ENCODE measurements at places on chromosomes 2 and 18. TPM values are rescaled to one million over a fixed set of nuclear protein-coding genes. Genes with fewer than 3 reads are reported as not detected.

The SLC19A3 gene
- 0.67 TPM for polyA plus RNA-seq

The RESP18 gene
- polyA plus RNA-seq: not detected

The PXDN gene
- 140 TPM for polyA plus RNA-seq

The MEP1B gene
- polyA plus RNA-seq: not detected

The ITGA6 gene
- polyA plus RNA-seq: 98.3 TPM

The PTMA gene
- 558 TPM for polyA plus RNA-seq

The SDC1 gene
- polyA plus RNA-seq: 6.8 TPM

The SERPINB3 gene
- polyA plus RNA-seq: not detected

GRCh38 chr18:76472829-76473228, 22.2 kb downstream of the ZNF516 start:
- no peak for DNase-seq

DNA sequence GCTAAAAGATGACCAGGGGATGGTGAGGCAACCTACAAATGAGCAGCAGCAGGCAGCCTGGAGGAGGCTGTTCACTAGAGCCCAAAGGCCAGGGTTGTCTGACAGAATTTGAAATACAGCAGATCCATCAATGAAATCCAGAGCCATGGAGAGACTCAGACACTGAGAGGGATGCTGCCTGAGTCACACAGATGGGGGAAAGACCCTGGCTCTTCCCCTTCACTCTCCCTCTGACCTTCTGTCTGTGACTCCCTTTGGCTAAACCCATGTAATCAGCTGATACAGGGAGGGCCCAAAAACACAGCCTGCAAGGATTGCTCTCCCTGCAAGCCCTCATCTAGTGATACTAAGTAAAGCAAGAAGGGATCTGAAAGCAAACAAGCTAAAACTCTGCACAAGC, 166.5 kb upstream of the SPOPL start:
- DNase-seq: no peak

GRCh38 chr2:24792542-24792873, 683 bp downstream of the PTRHD1 start:
- no peak for DNase-seq

DNA sequence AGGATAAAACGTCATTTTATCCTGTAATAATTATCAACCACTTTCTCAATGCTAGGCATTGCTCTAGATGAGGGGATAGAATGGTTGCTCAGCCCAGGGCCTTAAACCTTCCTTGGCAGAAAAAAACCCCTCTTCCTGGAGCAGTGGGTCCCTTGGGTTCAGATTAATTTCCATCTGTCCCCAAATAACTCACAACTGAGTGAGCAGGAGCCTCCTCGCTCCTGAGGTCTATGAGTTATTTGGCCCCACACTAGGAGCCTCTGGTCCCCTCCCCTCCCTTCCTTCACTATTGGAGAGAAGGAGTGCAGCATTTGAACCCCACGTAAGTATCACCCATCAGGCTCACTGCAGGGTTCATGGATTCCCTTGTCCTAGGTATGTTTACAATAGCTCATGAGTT, 157.5 kb upstream of the FHL2 start:
- DNase-seq: no peak

- DNase-seq: no peak
Measured at GRCh38 chr2:44713170-44713569, 228.3 kb upstream of the SIX3 start.

GRCh38 chr2:241796610-241797138, 12.3 kb upstream of the NEU4 start:
- no peak for DNase-seq

GRCh38 chr2:118520246-118520645, 327.2 kb downstream of the EN1 start:
- DNase-seq: peak; percentile 8

DNA sequence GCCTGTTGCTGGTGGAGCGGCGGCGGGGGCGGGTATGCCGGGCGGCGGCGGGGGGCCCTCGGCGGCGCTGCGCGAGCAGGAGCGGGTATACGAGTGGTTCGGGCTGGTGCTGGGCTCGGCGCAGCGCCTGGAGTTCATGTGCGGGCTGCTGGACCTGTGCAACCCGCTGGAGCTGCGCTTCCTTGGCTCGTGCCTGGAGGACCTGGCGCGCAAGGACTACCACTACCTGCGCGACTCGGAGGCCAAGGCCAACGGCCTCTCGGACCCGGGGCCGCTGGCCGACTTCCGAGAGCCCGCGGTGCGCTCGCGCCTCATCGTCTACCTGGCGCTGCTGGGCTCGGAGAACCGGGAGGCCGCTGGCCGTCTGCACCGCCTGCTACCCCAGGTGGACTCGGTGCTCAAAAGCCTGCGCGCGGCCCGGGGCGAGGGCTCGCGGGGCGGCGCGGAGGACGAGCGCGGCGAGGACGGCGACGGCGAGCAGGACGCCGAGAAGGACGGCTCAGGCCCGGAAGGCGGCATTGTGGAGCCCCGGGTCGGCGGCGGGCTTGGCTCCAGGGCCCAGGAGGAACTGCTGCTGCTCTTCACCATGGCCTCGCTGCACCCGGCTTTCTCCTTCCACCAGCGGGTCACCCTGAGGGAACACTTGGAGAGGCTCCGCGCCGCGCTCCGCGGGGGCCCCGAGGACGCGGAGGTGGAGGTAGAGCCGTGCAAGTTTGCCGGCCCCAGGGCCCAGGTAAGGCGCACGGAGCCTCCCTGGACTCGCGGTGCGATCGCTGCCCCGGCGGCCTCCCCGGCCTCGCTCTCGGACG, 1.0 kb downstream of the ZCCHC2 start:
- DNase-seq: peak; percentile 50

DNA sequence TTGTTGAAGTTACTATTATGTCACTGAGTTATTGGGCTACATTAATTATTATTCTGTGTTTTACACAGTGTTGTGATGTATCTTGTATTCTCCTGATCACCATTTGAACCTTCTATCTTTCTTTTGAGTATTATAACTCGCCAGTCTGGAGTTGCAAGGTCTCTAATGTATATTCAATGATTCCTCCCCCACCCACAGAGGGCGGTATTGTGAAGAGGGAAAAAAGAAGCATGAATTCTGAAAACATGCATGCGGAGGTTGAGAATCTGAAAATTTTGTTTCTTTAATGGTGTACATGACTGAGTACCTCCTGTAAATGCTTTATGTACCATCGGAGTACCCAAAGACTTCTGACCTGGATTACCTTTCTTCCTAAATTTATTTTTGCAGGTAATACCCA, 266.6 kb downstream of the NR4A2 start:
- DNase-seq: no peak

- DNase-seq: peak; percentile 55
Measured at GRCh38 chr2:165698444-165698884, 95.6 kb downstream of the GALNT3 start.

GRCh38 chr2:58604096-58604495, 363.0 kb upstream of the FANCL start:
- DNase-seq: no peak

DNA sequence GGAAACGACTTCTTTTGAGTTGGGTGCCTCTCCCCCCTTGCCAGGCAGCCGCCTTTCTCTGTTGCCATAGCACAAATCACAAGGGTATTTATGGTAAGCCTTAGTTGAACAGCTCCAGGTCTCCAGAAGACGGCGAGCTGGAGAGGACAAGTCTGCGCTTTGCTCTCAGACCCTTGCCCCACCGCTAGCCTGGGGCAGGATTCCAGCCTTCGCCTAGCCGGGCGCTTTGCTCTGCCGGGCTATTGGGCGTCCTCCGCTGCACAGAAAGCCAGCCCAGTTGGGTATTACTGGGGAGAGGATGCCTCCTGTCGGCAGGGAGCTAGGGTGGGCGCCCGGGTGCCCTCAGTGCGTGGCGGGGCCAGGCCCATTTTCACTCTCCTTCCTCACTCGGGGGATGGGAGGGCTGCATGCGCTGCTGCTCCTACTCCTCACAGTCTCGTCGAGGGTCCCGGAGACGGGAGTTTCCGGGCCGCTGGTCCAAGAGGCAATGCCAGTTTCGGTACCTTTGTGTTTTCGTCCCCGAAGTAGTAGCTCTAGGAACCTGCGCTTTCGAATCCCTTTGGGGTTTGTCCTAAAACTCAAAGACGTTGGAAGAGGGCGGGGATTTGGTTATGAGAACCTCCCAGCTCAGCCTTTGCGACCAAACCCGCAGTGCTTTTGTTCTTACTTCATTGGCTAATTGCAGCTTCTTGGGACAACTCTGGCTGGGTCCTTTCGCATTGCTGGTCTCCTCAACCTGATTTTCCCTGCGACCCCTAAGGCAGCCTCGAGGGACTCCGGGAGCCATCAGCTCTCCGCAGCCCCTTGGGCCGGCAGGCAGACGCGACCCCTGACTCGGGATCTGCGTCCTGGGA, 3.6 kb upstream of the DLX2 start:
- DNase-seq: no peak

DNA sequence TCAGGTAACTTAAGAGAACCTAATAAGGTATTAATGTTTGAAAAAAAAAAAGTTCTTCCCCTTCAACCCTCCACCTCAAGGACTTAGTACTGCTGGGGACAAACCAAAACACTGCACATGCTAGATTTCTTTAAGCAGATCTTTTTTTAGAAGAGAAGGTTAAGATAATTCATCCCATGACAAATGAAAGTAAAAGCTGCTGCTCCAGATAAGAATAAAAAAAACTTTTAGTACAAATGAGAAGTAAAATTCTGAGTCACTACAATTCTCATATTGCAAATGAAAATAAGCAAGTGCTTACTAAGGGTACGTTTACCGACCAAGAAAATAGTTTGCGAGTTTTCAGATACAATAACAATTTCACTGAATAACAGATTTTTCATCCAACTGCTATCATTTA, 8.9 kb downstream of the STAM2 start:
- no peak for DNase-seq
